Naive thymus-derived CD8-positive, alpha-beta T cell (primary cell): ENCODE measurements at places on chromosomes 7 and 10.

DNA sequence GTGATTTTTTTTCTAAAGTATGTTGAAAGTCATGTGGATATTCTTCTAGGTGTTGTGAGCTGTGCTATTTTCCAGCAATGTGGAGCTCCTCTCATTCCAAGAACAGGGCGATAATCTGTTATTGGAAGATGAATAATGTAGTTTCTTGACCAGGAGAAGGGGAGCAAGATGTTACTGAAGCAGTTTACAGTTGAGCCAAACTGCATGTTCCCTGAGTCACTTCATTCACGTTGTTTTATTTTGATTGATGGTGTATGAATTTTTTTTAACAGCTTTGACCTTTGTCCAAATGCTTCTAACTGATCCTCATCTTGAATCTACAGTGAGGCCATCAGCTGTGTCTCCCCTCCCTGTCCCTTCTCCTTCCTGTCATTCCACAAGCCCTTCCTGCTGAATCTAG lies 277.1 kb upstream of the KLF6 start:
- DNase-seq: no peak

- no peak for DNase-seq
Measured at GRCh38 chr10:45302573-45302972, 12.8 kb downstream of the OR13A1 start.

GRCh38 chr7:44891372-44891771 lies 6.0 kb upstream of the PURB start:
- peak; percentile 72 for DNase-seq

- DNase-seq: no peak
Measured at GRCh38 chr10:127922206-127922605, 15.3 kb downstream of the PTPRE start.

DNA sequence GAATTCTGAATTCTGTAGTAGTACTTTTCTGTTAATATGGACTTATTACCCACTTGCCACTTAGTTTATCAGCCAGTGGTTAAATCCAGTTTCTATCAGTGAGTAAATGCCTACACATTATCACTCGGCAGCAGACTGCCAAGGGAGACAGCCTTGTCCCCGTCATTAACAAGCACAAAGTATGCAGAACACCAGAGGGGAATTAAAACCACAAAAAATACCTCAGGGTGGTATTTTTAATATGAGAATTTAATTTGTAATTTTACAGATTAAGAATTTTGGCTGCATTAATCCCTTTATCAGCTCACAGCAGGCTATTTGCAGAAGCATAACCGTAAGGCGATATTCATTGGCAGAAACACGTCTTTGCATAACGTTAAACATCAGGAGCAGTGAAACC lies 150.0 kb upstream of the FZD1 start:
- no peak for DNase-seq

GRCh38 chr10:128896116-128896795 lies 570.8 kb upstream of the MGMT start:
- no peak for DNase-seq

DNA sequence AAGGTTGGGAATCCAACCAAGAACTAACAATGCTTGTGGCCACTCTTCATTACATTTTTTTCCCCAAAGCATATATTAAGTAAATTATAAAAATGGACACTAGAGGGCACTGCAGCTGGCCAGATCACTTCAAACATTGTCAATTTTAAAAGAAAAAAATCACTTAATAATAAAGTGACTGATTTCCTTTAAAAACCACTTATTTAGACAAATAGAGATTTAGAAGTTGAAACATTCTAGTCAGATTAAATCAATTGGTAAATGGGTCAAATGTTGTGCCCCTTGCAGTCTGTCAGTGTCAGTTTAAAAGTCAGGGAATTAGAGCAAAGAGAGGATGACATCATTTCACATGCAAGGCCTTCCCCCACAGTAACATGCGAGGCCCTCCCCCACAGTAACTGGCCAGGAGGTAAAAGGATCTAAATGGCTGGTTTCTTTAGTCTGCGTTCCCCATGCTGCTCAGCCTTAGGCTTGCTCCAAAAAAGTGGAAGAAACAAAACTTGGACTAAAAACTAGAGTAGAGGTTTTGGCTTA lies 177.9 kb downstream of the SKAP2 start:
- peak; percentile 56 for DNase-seq

GRCh38 chr7:151851145-151851751 lies 25.7 kb downstream of the PRKAG2 start:
- peak; percentile 11 for DNase-seq
